ENCODE measurements at places on chromosomes 13 and 19.

GRCh38 chr13:112760435-112760834 lies 70.6 kb downstream of the ATP11A start:
- no peak for DNase-seq

- DNase-seq, result no peak
These were observed 151.6 kb downstream of the ZIC5 start for GRCh38 chr13:99819967-99820366.

GRCh38 chr19:32877977-32878745 lies 8.6 kb upstream of the SLC7A9 start:
- no peak for DNase-seq

- DNase-seq, result no peak
These were observed 34.9 kb downstream of the N4BP2L2 start for GRCh38 chr13:32503727-32504126.
